ENCODE measurements at places on chromosomes 11 and 22.

DNA sequence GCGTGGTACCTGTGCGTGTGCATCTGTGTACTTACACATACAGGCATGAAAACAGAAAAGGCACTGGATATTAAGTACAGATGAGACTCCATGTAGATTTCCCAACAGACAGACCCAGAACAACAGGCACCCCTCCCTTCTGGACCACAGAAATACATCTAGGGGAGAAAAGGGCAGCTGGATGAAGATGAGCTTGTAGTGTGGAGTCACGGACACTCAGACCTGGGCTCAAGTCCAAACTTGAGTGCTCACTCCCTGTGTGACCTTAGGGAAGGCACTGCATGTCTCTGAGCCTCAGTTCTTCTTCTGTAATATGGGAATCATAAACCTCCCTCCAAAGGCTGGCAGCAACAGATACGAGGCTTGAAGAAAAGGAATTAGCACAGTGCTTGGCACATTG is 108.9 kb downstream of the GALNT18 start:
- no peak overlapping the region for H3K4me3 ChIP-seq
- no peaks in the 10 kb centered on the region for H3K36me3 ChIP-seq
- no peaks in the 10 kb centered on the region for H3K27me3 ChIP-seq
- no peaks in the 10 kb centered on the region for H3K4me1 ChIP-seq

DNA sequence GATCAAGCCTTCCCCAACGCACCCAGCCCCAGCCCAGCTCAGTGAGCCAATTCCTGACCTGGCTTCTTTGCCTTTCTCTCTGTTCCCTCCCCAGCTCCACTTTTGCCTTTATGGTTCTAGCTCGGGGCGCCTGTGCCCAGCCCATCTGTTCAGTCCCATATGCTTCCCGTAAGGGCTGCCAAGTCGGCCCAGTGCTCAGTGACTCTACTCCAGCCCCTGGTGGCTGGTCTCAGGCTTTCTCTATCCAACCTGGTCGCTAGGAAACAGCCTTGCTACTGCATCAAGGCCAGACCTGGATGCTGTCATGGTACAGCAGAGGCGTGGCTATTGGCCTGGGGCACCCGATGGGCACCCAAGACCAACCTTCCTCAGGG is 178.0 kb downstream of the DSCAML1 start:
- no peak overlapping the region for H3K27ac ChIP-seq
- DNase-seq: no peak
- H3K36me3 ChIP-seq: no peaks in the 10 kb centered on the region
- no peak overlapping the region for H3K4me3 ChIP-seq

GRCh38 chr11:16984229-16984628 is 30.0 kb downstream of the PLEKHA7 start:
- no peak overlapping the region for H3K27ac ChIP-seq
- H3K4me1 ChIP-seq: peaks cover 22% of the 10 kb centered on the region
- no peak for DNase-seq
- no peak overlapping the region for H3K4me3 ChIP-seq
- H3K36me3 ChIP-seq: no peaks in the 10 kb centered on the region

- H3K4me3 ChIP-seq: no peak overlapping the region
- H3K4me1 ChIP-seq: no peaks in the 10 kb centered on the region
- no peak for DNase-seq
- no peak overlapping the region for H3K27ac ChIP-seq
Observed at GRCh38 chr11:79461666-79462645, 21.1 kb upstream of the TENM4 start.

DNA sequence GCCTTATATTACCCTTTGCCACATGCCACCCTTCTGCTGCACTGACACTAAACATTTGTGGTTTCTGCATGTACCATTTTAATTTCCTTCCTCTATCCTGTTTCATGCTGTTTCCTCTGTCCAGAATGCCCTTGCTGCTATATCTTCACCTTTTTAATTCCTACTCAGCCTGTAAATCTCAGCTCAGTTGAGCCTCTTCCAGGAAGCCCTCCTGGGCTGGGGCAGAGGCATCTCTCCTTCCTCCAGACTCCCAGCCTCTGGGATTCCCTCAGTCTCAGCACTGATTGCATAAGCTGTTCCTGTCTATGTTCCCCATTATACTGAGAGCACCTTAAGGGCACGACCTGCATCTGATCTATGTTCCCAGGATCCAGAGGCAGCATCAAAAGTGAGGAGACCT is 98.7 kb downstream of the RNF169 start:
- no peaks in the 10 kb centered on the region for H3K27me3 ChIP-seq
- no peak overlapping the region for H3K4me3 ChIP-seq
- H3K36me3 ChIP-seq: peaks cover 28% of the 10 kb centered on the region
- no peak overlapping the region for H3K27ac ChIP-seq

DNA sequence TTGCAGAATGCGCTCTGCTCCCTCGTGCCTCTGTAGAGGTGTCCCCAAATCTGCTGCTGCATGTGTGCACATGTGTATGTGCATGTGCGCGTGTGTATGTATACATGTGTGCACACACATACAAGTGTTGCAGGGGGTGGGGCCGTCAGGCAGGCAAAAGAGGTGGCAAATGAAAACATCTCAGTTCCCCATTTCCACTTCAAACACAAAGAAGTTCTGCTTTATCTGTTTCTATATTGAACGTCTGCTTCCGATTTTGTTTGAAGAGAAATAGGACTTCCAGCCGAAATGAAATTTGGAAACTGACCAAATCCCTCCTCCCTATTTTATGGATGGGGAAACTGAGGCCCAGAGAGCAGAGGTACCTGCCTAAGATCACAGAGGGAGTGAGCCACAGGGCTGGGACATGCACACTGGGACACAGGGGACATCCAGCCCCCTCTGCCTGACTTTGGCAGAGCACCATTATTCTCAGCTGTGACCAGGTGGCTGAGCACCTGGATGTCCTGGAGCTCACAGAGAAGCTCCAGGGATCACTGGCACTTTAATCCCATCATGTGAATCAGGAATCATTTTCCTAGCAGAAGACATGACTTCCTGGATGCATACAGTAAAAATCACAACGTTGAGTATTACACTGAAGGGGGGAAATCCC is 41.2 kb upstream of the ALX4 start:
- H3K4me3 ChIP-seq: no peak overlapping the region
- H3K4me1 ChIP-seq: no peaks in the 10 kb centered on the region
- H3K27me3 ChIP-seq: no peaks in the 10 kb centered on the region
- DNase-seq: no peak
- no peaks in the 10 kb centered on the region for H3K36me3 ChIP-seq

GRCh38 chr11:46295312-46296058 is 18.0 kb downstream of the CREB3L1 start:
- H3K4me1 ChIP-seq: peaks cover 9% of the 10 kb centered on the region
- peak overlapping the region; percentile 25 for H3K27ac ChIP-seq
- peak; percentile 79 for DNase-seq

Measured in CD8-positive, alpha-beta memory T cell (primary cell).